ENCODE measurements at places on chromosomes 3 and 15.

GRCh38 chr3:37546876-37547275 lies 314.8 kb upstream of the CTDSPL start:
- DNase-seq = no peak

- DNase-seq = no peak
Observed at GRCh38 chr15:47582233-47582632, 135.1 kb upstream of the SEMA6D start.

DNA sequence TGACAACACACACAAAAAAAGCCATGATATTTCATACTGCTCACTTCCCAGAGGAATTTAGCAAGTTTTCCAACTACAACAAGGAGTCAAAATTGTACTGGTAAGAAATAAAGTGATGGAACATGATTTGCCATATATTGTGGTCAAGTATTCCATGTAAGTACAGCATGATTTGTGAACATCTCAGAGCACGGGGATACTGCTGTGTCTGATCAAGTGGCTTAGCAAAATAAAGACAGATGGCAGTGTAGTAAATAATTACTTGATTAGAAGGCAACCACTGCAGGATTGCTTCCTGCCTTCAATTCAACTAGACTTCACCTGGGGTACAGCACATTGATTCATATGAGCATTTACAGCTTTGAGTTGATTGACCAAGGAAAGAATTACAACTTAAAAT lies 51.6 kb upstream of the DUT start:
- no peak for DNase-seq

- no peak for DNase-seq
Observed at GRCh38 chr15:49032601-49033145, 13.6 kb downstream of the SECISBP2L start.

DNA sequence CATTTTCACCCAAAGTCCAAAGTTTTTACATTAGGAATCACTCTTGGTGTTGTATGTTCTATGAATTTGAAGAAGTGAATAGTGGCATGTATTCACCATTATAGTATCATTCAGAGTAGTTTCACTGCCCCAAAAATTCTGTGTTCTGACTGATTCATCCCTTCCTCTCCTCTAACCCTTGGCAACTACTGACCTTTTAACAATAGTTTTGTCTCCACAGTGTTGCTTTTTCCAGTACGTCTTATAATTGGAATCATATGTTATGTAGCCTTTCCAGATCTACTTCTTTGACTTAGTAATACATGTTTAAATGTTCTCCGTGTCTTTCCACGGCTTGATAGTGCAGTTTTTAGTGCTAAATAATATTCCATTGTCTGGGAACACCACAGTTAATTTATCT lies 379.0 kb upstream of the SGO1 start:
- no peak for DNase-seq

DNA sequence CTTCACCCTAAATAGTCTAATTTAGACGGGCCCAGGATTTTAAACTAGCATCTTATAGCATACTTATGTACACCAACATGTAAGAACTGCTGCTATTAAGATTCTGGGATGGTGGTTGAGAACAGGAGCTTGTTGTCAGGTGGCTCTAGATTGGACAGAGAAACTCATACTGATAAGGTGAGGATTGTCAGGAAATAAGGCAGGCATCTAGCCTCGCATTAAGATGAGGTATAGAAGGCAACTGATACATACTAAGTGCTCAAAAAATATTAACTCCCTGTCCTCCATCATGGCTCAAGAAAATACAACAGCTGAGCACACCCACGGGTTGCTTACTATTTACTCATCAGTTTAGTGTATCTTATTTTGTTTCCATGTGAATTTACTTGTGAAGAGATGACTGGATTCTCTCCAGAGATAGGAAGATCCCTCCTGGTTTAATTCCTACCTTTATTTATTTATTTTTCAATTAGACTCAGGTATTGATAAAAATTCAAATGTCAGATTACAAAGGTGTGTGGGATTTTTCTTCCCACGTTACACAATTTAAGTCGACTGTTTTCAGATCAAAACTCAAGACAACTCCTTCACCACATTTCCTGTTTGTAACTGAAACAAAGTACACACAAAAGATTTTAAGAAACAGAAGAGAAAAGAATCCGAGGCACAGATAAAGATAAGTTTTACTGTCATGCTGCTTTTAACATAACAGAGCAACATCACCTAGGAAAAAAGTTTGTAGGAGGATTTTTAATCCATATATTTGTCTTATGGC lies at the start of gene TRAT1:
TRAT1 (plus strand) TSS at position 664 of the 775 bp plus-strand sequence. CDS start 142 bp downstream, outside the sequence.
- DNase-seq = no peak

- DNase-seq = no peak
Observed at GRCh38 chr3:89025185-89025584, 82.2 kb upstream of the EPHA3 start.

- no peak for DNase-seq
Observed at GRCh38 chr3:19937459-19938294, 3.7 kb upstream of the EFHB start.

DNA sequence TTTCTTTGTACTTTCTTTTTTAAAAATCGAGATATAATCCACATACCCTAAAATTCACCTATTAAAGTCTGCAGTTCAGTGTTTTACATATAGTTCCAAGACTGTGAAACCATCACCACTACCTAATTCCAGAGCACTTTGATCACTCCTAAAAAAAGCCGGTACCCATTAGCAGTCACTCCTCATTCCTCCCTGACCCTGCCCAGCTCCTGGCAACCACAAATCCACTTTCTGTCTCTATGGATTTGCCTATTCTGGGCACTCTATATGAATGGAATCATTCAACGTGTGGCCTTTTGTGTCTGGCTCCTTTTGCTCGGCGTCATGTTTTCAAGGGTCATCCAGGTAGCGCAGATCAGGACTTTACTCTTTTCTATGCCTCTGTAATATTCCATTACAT lies 17.3 kb downstream of the TRPM1 start:
- no peak for DNase-seq

DNA sequence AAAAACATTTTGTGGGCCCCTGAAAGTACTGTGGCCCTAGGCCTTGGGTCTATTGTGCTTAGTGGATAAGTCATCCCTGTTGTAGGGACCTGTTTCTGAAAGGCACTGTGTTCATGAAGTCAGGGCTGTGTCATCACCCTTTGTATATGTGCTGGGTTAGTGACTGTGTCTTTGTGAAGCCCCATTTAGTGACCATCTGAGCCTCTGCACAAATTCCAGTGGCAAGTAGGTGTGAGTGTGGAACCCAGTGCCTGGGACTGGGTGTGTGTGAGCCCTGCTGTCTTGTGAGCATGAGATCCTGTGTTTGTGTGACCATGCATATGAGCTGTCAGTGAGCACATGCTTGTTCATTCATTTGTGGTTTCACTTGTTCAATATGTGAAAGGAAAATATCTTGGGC lies 1.2 kb upstream of the HYAL1 start:
- DNase-seq = no peak

GRCh38 chr3:117408811-117409210 lies 699.2 kb downstream of the TUSC7 start:
- DNase-seq = no peak

DNA sequence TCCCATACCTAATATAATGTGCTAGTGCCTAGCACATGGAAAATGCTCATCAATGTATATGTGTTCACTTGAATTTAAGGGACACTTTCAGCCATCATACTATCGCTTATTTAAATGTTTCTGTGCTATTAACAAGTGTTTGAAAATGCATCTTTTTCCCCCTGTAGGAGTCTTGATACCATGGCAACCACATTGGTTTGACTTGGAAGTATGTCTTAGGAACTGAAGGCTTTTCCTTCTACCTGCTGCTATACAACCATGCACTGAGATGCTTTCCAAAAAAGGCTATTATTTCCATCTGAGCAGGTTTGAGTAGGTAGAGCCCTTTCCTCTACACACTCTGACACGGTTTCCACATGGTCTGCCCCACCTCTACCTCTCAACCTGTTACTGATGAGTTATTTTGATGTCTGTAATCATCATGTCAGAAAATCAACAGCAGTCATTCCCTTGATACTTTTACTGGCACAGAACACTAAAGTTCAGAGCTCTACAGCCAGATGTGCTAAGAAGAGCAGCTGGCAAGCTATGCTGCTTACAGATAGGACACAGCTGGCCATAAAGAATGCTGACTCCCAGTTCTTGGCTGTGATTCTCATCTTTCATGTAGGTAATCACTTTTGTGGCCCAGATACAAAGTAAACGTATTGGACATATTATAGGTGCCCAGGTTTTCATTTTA lies 59.3 kb downstream of the RYR3 start:
- DNase-seq = no peak

DNA sequence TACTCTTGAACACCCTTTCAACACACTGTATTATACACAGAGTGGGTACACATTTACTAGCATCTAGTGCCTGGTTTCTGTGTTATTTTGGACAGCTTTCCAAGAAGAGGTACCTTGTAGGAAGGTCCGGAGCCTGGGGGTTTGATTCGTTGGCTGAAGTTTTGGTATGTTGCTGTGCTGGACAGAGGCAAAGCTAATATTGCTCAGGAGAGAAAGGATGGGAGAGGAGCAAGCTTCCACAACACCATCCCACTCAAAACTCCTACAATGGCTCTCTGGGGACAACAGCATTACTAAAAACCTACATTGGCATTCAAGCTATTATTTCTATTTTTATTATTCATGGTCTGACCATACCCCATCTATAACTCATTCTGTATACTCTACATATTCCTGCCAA lies 1.1 kb upstream of the LYSMD2 start:
- no peak for DNase-seq

DNA sequence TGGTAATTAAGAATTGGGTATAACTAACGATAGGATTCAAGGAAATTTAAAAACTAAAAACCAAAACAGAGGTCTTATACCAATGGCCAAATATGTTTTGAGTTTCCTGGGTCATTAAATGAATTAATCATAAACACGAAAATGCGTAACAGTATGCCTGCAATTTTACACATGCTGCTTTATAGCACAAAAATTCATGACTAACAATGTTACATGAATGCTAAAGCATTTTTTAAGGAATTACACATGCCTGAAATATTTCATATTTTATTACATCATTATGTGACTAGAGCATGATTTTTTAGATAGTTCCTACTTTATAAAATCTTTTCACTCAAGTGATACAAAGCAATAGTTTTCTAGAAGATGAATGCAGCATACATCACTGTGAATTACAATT lies 74.7 kb downstream of the ZNF148 start:
- DNase-seq = no peak

GRCh38 chr3:71400986-71401451 lies 182.5 kb downstream of the FOXP1 start:
- no peak for DNase-seq

DNA sequence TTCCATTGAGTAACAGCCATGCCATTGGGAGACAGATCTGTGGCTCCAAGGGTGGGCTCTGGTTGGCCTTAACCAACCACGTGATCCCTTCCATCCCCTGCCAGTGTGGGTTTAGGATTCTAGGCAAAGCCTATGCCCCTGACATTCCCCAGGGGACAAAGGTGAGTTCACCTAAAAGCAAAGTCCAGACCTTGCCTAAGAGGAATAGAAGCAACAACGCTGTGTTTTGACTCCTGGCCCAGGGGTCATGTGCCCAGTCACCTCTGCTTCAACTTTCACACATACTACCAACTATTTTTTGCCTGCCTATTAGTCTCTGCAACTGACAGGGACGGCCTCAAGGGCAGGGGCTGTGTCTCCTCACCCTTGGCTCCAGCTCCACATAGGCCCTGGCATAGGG lies 42.0 kb downstream of the FAM3D start:
- no peak for DNase-seq

GRCh38 chr15:92661069-92661468 lies 5.5 kb upstream of the FAM174B start:
- DNase-seq = no peak

DNA sequence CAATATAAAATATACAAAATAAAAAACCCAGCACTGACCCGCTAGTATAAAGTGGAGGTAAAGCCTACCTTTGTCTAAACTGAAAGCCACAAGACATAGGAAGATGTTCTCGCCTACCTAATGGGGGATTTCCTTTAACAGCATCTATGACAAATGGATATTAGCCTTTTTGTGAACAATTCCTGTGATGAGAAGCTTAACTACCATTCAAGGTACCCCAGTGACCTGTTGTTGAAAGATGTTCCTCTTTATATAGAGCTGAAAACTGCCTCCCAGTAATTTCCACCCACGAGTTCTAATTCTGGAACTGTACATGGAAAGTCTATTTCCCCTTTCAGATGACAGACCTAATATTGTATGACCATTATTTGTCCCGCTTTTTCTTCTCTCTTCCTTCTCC lies 109.8 kb upstream of the RASGRP1 start:
- no peak for DNase-seq

DNA sequence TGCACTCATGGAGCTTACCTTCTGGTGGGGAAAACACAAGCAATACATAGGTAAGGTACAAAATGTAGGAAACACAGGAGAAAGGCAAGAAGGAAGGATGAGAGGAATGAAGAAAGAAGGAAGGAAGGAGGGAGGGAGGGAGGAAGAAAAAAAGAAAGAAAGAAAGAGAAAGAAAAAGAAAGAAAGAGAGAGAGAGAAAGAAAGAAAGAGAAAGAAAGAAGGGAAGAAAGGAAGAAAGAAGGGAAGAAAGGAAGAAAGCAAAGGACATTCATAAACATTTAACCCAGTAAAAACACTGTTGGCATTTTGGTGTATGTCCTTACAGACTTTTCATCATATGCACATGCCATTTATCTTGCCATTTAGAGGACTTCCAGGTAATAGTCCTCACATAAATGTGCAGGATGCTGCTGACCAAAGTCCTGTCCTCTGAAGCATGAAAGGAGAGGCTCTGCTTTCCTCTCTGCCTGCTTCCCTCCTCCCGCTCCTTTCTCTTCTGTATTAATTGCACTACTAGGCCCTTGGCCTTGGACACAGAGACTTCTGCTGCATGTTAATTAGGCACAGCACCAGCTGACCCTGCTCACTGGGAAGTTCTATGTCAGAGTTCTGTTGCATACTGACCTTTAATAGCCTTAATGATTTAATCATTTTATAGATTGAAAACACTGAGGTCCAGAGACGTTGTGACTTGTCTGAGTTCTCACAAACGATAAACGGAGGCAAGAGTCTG lies 29.7 kb upstream of the NDUFB4 start:
- DNase-seq = no peak

DNA sequence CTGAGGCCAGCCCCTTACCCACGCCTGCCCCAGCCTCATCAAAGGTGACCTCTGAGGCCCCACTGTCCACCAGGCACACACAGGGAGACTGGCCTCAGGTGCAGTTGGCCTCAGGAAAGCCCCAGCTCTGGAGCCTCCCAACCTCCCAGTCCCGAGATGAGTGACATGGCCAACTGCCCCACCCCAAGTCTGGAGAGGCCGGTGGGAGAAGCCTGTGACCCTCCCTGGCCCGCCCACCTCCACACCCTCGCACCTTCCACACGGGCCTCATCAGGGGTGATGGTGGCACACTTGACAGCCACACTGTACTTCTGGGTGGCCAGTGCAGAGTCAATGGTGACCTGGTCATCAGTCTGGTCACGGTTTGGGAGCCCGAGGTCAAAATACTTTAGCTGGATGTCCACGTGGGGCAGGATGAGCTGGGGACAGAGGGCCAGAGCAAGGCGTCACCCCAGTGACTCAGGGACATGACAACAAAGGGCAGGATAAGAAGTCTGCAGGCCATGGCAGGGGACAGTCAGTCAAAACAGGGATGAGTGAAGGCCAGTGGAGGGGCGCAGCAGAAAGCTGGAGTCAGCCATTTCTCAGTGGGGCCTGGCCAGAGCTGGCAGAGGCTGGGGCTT lies 11.9 kb downstream of the IDH2 start:
- DNase-seq = no peak

All from stimulated activated CD8-positive, alpha-beta memory T cell treated with anti-CD3 and anti-CD28 coated beads, Interleukin-12 subunit alpha, Interleukin-12 subunit beta, amount 100 ng/mL, for 4 hours (primary cell).